ENCODE measurements at places on chromosomes 3 and 15. TPM values are rescaled to one million over a fixed set of nuclear protein-coding genes. Genes with fewer than 3 reads are reported as not detected.

The NME9 gene
- 0.23 TPM for total RNA-seq

The GOLGA8R gene
- total RNA-seq, result 2.8 TPM

The B3GNT5 gene
- 1.4 TPM for total RNA-seq

The ADAMTS17 gene
- not detected for total RNA-seq

The HMG20A gene
- 18.5 TPM for total RNA-seq

Measured in smooth muscle cell of the coronary artery (primary cell).